ENCODE measurements at places on chromosomes 7 and 10.

DNA sequence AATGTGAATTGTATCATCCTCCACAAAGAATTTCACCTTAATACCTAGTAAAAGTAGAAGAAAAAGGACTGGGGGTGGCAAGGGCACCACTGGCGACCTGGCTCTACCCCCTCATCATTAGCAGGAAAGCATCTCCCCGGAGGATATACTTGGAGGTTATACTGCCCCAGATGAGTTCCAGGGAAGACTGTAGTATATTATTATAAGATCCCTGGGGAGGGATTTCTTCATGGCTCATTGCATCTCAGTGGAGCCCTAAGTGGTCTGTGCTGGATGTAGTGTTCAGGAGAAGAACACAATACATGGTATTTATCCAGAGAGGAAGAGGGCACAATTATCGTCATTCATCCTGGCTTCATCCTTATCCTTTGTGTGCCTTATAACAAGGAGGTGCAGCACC lies 14.2 kb upstream of the DYNC1I1 start:
- no peak for DNase-seq

DNA sequence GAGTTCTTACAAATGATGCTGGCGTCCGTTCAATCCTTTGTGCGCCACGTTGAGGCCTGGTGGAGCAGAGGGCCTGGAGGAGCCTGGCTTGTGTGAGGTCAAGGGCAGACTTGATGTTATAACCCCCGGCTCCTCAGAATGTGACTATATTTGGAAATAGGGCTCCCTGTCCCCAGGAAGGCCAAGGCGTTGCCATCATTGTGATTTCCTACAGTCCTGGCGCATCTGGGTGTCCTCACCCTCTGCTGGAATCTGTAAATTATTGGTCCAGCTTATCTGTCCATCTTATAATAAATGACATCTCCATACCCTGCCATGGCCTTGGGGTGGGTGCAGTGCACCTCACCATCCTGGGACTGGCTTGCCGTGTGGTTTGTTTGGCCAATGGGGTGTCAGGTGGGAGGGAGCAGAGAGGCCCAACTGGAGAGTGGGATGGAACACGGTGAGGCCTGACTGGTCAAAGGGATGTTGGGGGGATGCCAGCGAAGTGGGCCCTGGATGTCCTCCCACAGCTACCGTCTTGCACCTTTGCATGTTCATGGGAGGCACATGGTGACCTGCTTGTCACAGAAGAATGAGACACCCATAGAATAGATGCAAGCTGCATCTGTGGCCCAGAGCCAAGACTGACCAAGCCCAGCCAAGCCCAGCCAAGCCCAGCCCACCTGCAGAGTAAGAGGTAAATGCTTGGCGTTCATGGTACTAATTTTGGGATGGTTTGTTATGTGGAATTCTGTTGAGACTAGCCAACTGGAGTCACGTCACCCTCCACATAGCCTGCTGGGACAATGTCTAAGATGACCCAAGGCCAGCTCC lies 11.1 kb upstream of the LRRC27 start:
- no peak for DNase-seq

- peak; percentile 46 for DNase-seq
Observed at GRCh38 chr10:31549896-31550295, 230.9 kb downstream of the ZEB1 start.

- DNase-seq, result no peak
Observed at GRCh38 chr10:124703778-124704427, 40.3 kb downstream of the FAM53B start.

DNA sequence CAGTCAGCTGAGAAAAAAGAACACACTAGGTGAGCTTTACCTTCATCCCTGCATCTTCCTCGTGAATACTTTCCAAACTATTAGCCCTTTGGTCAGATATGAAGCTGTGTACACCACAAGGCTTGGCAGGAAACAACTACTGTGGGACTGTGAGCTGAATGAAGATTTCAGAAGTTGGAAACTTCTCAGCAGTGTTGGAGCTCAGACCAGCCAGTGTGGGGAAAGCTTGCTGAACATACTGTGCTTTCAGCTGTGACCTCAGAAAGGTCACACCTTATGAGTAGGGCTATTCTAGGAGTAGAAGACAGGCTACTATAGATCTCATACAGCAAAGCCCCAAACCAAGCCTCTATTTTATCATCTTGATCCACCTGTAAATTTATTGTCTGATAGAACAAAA lies 123.6 kb downstream of the EXOC4 start:
- no peak for DNase-seq

- DNase-seq, result no peak
Observed at GRCh38 chr10:15112657-15113056, 15.5 kb downstream of the RPP38 start.

- no peak for DNase-seq
Observed at GRCh38 chr10:15703151-15703880, 16.4 kb downstream of the ITGA8 start.

GRCh38 chr7:28190077-28190710 lies 9.6 kb upstream of the JAZF1 start:
- DNase-seq, result no peak

DNA sequence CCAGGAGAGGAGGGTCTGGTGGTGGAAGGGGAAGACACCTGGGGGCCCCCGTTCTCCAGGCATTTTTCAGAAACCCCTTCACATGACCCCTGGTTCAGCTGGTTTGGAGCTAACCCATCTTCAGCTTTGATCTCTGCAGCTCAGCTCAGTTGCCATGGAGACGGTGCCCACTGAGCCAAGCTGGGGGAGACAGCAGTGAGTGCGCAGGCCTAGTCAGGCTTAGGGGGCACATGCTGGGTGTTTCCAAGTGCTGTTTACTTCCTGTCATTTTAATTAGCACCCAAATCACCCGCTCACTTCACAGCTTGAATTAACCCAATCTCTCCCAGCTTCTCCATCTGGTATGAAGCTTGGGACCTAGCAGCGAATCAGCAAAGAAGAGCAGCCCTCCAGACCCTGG lies 9.0 kb downstream of the SPOCK2 start:
- DNase-seq, result no peak

- no peak for DNase-seq
Observed at GRCh38 chr7:65265933-65266519, 107.6 kb upstream of the ZNF92 start.

DNA sequence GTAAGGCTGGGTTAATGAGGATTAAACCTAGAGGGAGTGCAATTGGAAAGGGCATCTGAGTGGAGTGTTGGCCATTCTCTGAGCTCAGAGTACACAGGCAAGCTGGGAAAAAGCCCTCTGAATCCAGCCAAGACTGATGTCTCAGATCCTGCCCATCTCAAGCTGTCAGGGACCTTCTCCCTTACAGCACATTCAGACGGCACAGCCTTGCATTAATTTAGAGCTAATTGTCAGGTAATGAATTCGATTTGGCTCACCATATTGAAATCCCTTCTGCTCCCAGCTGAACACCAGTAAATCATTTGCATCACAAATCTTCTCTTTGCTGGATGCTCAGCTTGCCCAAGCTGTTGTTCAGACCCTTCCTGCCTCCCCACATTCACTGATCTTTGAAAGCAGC lies 399.3 kb upstream of the PODXL start:
- no peak for DNase-seq

DNA sequence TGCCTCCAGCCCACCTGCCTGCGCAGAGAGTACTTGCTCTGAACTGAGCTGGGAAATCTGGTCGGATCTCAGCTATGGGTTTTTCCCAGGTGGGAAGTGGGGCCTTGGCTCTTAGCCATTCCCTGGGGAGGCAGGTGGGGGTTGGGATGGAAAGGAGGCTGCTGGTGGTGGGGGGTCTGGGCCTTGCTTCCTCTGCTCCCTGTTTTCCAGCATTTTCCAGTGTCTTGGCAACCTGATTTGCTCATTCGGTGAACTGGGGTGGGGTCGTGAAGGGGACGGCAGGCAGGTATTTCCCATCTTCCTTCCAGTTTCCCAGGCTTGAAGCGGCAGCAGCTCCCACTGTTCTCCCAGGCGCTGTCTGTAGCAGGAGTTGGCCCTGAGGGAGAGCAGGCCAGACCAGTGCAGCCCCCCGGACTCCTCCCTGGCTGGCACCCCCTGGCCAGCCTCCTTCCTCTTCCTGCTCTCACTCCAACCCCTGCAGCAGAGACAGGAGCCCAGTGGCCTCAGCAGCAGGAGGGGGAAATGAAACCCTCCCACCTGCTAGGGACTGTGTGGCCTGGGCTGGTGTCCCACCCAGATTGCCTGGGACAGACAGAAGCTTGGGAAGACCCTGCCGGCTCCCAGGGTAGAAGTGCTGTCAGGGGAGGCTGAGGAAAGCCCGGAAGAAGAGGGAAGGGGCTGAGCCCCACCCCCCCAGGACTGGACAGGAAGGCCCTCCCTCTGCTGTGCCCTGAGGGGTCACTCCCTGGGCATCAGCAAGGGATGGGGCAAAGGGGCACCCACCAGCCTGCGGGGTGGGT lies 6.6 kb downstream of the TRIM8 start:
- no peak for DNase-seq

DNA sequence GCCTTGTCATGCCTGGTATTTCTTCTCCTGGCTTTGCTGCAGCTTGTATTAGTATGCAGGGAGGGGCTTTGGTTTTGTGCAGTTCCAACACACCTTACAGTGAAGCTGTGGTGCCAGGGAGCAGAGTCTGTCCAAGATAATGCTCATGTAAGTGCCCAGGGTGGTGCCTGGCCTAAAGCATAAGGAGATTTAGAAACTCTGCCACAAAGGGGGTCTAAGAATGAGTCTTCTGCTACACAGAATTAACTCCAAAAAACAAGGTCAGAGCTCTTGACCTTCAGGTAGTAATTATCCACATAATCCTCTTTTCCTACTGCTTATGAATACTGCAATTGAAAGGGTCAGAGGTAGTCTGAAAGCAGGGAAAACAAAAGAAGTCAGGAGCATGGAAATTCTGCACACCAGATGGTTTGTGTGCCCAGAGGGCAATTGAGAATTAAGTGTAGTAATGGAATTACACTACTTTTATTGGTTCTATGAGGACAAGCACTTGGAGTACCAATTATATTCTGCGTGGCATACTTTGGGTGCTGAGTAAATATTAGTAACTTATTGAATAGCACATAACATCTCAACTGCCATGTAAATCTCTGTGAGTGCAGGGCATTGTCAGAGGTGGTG lies 121.5 kb downstream of the KAT6B start:
- DNase-seq, result no peak

- DNase-seq, result no peak
Observed at GRCh38 chr10:112701878-112702255, 248.2 kb upstream of the TCF7L2 start.

DNA sequence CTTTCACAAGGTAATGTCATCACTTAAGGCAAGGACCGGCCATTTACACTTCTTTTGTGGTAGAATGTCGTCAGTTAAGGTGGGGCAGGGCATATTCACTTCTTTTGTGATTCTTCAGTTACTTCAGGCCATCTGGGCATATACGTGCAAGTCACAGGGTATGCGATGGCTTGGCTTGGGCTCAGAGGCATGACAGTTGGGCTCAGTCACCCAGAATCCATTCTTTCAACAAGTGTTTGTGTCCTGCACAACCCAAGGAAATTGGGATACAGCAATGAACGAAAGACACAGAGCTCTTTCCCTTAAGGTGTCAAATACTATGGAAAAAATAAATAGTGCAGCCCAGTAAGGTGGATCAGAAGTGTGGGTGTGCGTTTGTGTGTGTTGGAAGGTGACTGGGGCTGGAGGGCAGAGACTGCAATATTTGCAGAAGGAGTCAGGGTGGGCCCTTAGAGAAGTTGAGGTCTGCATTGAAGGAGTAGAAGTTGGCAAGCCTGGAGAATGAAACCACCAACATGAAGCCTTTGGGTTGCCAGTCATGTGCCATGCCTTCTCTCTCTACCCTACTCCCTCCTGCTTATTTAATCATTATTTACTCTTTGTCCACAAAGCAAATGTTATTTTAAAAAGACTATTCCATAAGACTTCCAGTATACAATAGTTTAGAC lies 222.8 kb upstream of the PRKCQ start:
- no peak for DNase-seq

- no peak for DNase-seq
Observed at GRCh38 chr7:120442838-120443237, 169.9 kb downstream of the KCND2 start.

DNA sequence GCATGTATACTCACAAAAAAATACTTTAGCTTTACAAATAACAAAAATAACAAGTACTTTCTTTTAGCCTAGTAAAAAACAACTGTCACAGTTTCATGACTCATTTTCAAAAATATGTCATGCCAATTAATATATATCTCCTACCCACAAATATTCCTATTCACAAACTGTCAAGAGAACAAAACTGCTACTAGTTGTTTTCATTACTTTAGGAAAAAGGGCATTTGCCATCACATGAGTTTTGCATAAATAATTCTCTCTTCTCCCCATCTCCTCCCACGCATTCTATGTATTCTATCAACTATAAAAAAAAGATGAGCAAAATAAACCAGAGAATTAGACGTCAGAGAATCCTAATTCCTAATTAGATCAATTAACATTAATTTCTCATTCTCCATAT lies 87.6 kb downstream of the PIP4K2A start:
- DNase-seq, result no peak

DNA sequence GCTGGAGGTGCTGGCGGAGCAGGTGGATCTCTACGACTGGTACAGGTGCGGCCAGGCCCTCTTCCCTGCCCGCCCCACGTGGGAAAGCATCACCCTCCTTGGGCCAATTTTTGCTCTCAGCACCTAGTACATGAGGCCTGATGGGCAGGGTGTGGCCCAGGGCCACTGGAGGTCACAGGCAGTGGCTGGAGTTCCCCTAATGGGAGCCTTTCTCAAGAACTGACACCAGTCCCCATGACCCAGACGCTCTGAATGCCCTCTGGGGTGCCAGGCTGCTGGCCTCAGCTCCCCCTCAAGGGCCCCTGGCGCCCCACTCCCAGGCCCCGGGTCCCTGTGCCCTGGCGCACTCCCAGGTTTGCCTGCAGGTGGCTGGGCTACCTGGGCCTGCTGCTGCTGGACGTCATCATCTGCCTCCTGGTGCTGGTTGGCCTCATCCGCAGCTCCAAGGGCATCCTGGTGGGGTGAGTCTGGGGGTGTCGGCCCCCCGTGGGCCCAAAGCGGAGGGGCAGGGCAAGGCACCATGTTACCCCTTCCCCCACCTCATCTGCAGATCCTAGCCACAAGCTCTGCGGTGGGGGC lies 15.9 kb downstream of the TTYH3 start:
- no peak for DNase-seq

DNA sequence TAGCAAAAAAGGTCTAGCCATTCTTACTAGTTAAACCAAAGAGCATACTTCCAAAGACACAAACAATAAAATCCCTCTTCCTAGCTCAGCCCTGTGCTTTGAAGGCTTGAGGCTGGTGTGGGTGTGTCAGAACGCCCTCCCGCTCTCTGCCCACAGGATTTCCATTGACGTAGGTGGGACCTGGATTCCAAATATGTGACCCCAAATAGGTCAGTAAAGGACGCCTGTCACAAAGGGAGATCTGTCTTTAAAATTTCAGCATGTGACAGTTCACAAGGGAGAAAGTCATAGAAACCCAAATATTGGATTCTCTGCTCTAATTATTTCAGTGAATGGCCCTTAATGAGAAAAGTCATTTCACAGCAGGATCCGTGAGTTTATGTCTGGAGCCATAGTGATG lies 39.9 kb upstream of the LYZL1 start:
- DNase-seq, result no peak

DNA sequence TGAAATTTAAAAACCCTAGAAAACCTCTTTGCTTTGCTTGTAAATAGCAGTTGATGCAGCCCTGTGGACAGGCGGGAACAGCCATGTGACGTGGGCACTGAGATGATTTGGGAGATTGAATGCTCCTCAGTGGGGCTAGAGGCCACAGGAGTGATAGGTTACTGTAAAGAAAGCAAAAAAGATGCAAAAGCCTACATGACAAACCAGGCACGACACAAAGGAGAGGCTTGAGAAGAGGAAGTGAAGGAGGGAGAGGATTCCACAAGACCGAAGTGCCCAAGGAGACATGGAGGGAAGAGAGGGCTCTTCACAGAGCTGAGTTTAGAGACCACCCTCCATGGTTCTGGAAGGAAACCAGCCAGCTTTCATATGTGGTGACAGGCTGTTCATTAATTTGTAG lies 25.7 kb downstream of the IKZF1 start:
- no peak for DNase-seq

- no peak for DNase-seq
Observed at GRCh38 chr7:97733276-97734161, 1.6 kb downstream of the TAC1 start.
